ENCODE measurements at places on chromosomes 6 and 20.

DNA sequence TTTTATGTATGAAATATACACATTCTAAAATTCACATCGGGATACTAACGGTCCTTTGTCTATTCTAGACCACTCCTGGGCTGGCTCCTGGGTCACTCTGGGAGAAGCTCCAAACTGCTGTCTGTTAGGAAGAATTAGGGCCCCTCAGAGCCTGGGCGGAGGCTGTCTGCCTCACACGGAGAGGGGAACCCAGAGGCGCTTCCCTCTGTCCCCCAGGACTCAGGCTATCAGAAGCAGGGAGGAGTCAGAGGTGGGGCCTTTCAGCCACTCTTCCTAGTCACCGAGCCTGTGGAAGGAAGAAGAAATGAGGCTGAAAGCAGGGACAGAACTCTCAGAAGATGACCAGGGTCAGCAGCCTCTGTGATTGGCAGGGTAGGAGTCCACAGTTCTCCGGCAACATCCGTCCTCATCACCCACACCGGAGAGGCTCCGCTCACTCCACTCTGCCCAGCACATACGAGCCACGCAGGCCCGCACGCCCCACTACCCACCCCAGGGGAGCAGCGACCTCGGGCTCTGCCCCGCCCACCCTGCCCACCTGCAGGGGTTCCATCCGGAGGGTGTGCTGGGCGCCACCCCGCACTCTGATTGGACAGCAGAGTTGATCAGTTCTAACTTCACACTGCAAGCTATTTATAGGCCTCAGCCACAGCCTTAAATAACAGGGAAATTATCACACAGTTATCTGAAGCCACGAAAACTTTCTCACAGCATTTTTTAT is 182.1 kb upstream of the AFDN start:
- no peak for DNase-seq

DNA sequence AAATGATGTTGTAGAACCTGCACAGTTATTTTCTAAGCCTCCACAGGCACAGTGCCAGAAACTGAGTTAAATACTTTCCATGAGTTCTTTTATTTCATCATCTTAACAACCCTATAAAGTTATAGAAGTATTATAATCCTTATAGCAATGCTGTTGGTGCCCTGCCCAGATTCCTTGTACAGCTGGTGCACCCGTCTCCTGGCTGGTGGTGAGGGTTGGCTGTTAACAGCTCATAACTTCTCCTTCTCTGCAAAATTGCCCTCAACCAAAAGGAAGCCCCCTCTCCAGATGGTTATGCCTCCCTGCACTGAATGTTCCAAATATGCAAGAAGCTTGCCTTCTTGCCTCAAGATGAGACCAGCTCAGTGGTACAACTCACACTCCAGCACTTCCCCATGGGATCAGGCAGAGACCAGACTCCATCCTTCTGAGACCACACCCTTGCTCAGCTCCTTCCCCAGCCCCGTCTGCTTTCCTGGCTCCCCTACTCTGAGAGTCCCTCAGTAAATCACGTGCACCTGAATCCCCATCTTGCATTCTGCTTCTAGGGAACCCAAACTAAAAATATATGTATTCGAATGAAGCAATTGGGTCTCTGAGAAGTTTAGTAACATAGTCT is 304.4 kb upstream of the PLCB4 start:
- DNase-seq: no peak

GRCh38 chr6:145749632-145750031 is 14.3 kb upstream of the EPM2A start:
- peak; percentile 10 for DNase-seq

DNA sequence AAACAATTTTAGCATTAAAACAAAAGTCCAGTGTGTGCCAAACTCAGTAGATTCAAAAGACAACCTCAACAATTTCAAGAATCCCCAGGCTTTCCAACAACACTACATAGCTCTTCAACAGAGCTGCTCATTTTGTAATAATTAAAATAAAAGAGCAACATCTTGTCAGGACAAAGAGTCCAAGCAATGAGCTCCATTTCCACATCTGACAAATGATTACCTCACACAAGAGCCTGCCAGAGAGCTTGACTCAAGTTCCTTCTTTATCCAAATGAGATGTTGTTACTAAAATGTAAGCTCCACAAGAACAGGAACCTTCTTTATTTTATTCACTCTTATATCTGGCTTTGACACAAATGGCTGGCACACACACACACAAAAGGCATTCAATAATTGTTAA is 449.8 kb downstream of the HACE1 start:
- no peak for DNase-seq

GRCh38 chr6:166855416-166855815 is 100.9 kb downstream of the RNASET2 start:
- no peak for DNase-seq

GRCh38 chr20:31751126-31751525 is 12.0 kb downstream of the TPX2 start:
- no peak for DNase-seq

DNA sequence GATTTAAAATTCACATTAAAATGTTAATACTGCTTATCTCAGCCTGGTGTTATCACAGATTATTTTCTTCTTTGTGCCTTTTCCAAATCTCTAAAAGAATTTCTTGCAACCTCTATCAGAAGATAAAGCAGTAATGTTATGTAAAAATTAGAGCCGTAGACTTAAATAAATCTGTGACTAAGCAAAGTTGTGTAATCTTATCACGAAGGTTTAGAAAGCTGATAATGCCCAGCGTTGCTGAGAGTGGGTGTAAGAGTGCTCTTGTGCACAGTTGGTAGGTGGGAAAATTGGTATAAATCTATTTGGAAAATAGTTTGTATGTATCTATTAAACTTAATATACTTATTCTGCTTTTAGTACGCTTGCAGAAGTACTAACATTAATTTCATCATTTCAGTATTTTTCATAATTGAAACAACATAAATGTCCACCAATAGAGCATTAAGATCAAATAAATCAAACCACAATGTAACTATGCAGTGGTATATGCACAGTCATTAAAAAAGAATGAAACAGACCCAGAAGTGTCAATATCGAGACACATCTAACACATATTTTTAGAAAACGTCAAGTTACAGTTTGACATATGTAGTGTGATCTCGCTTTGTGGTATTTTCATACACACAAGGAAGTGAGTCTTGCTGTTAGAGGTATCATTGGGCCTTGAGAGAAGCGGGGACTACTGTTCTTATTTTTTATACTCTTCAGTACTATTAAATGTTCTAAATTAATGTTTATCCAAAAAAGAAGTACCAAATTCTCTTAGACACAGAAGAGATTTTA is 54.4 kb upstream of the PBOV1 start:
- DNase-seq: no peak

- no peak for DNase-seq
Measured at GRCh38 chr6:121857551-121857950, 422.1 kb downstream of the GJA1 start.

DNA sequence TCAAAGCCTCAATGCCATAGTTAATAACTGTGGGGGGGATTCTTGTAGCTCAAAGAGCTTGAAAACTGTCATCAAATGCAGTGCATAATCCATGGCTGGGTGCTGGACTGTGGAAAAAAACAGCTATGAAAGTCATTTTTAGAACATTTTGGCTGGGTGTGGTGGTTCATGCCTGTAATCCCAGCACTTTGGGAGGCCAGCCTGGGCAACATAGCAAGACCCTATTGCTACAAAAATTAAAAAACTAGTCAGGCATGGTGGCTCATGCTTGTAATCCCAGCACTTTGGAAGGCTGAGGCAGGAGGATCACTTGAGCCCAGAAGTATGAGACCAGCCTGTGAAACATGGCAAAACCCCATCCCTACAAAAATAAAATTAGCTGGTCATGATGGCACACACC is 12.2 kb downstream of the TCFL5 start:
- DNase-seq: no peak

DNA sequence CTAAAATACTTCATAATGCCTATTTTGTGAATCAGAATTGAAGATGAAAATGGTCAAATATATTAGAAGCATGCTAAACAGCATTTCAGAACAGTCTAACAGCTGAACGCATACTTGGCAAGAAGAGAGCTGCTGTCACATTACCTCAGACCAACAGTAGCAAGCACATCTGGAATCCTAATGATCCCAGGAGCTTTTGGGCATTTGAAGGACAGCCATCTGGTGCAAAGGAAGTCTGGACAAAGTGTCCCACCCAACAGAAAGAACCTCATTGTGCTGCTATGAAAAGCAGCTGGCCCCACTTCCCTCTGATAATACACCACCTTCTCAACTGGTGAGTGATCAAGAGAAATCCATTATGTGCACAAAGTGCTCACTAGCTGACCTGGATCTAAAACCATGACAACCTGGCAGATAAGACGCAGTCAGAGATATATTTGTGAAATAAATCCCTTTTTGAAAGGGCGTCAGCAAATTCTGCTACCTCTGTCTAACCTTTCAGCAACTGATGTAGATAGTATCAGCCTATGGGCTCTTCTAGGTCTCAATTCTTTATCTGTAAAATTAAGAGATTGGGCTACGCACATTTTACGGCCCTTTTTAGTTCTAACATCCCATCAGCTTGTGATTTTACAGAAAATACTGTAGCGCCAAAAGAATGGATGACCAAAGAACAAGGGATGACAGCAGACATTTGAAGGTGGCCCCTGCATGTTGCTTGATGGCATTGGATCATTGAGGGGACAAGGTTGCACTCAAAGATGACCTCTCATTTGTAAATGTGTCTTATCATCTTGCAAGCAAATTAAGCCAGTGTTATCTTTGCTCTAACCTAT is 78.7 kb downstream of the SGK1 start:
- DNase-seq: no peak

- no peak for DNase-seq
Measured at GRCh38 chr6:158410784-158411183, 98.5 kb downstream of the TULP4 start.

DNA sequence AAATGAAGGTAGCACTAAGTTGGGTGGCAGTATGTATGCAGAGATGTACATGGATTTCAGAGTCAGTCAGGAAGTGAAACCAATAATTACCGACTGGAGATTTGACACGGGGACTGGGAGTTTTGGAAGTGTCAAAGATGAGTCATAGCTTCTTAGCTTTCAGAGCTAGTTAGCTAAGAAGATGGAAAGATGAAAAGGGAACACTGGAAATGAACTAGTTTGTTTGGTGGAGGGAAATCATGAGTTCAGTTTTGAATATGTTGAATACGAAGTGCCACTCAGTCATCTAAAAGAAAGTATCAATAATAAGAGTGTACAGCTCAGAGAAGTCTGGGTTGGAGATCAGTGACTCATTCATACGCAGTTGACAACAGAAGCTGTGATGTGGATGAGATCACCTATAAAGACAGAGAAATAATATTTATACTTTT is 7.5 kb downstream of the ESF1 start:
- DNase-seq: no peak

GRCh38 chr20:35708502-35708901 is 9.3 kb downstream of the ROMO1 start:
- DNase-seq: no peak

- no peak for DNase-seq
Measured at GRCh38 chr20:50332491-50332980, 141.9 kb downstream of the CEBPB start.

GRCh38 chr20:19727251-19727847 is 30.7 kb upstream of the RIN2 start:
- DNase-seq: no peak

GRCh38 chr6:15246666-15247499 is 1.0 kb downstream of the JARID2 start:
- DNase-seq: no peak

DNA sequence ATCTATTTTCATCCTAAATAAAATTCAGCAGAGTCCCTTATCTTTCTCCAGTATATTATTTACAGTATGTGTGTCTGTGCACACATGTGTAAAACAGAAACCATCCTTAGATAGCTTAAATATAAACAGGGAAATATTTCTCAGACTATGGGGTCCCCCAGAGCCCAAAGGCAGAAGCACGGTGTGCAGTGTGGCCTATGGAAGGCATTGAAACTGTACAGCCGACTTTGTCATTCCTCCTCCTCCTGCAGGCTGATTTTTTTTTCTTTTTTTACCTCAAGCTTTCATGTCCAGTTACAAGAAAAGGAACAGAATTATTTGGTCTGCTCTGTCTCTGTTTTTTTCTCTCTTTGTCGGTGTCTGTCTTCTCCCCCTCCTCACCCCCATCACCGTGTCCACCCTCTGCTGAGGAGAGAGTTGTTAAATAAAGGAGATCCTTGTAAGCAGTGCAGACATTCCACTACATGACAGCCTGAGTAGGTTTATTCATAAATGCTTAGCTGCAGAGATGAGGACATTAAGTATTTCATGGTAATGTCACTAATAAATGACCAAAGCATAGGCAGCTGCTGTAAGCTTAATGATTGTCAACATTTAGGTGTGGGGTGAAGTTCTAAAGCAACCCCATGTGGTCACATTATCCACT is 31.8 kb upstream of the SLC35D3 start:
- no peak for DNase-seq

- no peak for DNase-seq
Measured at GRCh38 chr6:27834879-27835549, 77.2 kb downstream of the OR2B2 start.

GRCh38 chr6:142075516-142076101 is 57.1 kb upstream of the GJE1 start:
- no peak for DNase-seq

- no peak for DNase-seq
Measured at GRCh38 chr6:50780382-50780781, 38.3 kb upstream of the TFAP2B start.

- DNase-seq: no peak
Measured at GRCh38 chr6:38110481-38110971, 291.0 kb downstream of the ZFAND3 start.

GRCh38 chr6:28664870-28665396 is 139.3 kb downstream of the GPX5 start:
- DNase-seq: no peak

- DNase-seq: no peak
Measured at GRCh38 chr6:170003027-170003426, 251.6 kb downstream of the ERMARD start.

GRCh38 chr20:10927936-10928840 is 254.4 kb upstream of the JAG1 start:
- no peak for DNase-seq

DNA sequence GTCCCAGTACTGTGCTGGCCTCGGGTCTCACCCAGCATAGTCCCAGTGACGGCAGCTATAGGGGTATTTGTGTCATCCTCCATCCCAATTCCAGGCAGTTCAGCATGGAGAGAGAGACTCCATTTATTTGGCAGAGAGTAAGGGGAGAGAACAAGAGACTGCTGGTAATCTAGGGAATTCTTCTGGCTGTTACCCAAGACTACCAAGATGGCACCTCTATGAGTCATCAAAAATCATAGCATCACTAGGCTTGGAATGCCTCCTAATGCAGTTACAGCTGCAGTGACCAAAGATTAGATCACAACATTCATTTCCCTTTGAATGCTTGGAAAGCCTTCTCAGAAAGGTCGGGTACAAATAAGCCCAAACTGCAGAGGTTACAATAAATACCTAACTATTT is 660.4 kb upstream of the FLRT3 start:
- no peak for DNase-seq

- no peak for DNase-seq
Measured at GRCh38 chr20:37898233-37899104, 4.5 kb upstream of the VSTM2L start.

DNA sequence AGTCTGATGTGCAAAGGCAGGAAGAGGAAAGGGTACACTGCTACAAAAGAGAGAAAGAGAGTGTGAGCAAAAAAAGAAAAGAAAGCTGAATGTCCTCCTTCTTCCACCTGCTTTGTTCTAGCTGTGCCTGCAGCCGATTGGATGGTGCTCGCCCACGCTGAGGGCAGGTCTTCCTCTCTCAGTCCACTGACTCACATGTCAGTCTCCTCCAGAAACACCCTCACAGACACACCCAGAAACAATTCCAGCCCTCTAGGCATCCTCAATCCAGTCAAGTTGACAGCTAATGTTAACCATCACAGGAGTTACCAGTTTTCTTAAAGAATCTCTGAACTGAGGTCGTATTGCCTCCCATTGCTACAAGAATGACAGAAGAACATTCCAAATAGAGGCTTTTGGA is 411.9 kb upstream of the SASH1 start:
- DNase-seq: no peak
